ENCODE measurements at places on chromosomes 5 and 9. TPM values are rescaled to one million over a fixed set of nuclear protein-coding genes. Genes with fewer than 3 reads are reported as not detected.

RELL2 gene
- 4.4 TPM for total RNA-seq

ZNF658 gene
- total RNA-seq: 2.8 TPM

ADGRV1 gene
- not detected for total RNA-seq

MARCOL gene
- not detected for total RNA-seq

WHRN gene
- 1.3 TPM for total RNA-seq

DAB2 gene
- 109 TPM for total RNA-seq

WDR38 gene
- not detected for total RNA-seq

PRR16 gene
- 18.0 TPM for total RNA-seq

HTR1A gene
- total RNA-seq: not detected

FBXL7 gene
- total RNA-seq: 17.2 TPM

FGF1 gene
- total RNA-seq: 2.0 TPM

GBGT1 gene
- total RNA-seq: 7.4 TPM

KCNMB1 gene
- total RNA-seq: not detected

ZNF879 gene
- 6.2 TPM for total RNA-seq

BNC2 gene
- total RNA-seq: 19.5 TPM

GPR151 gene
- total RNA-seq: not detected

STKLD1 gene
- 3.4 TPM for total RNA-seq

C9 gene
- total RNA-seq: not detected

LIX1 gene
- not detected for total RNA-seq

CCDC171 gene
- 1.3 TPM for total RNA-seq

KCNIP1 gene
- total RNA-seq: 1.0 TPM

NDST1 gene
- total RNA-seq: 110 TPM

PPP2R2B gene
- total RNA-seq: not detected

PCDHGA5 gene
- 2.1 TPM for total RNA-seq

CSNK1G3 gene
- total RNA-seq: 45.0 TPM

PAPPA gene
- 27.4 TPM for total RNA-seq

SHISAL2B gene
- total RNA-seq: not detected

C8G gene
- not detected for total RNA-seq

HAVCR1 gene
- total RNA-seq: not detected

CARTPT gene
- not detected for total RNA-seq

HRH2 gene
- total RNA-seq: 1.6 TPM

HABP4 gene
- 13.0 TPM for total RNA-seq

SPATA31E1 gene
- total RNA-seq: not detected

MAMDC4 gene
- total RNA-seq: 1.8 TPM

TSSK1B gene
- total RNA-seq: not detected

EPB41L4A gene
- total RNA-seq: not detected

RNF180 gene
- total RNA-seq: 3.8 TPM

FCN2 gene
- total RNA-seq: not detected

FAXDC2 gene
- total RNA-seq: 13.7 TPM

CRB2 gene
- total RNA-seq: under 0.01 TPM

RORB gene
- total RNA-seq: 3.8 TPM

MSX2 gene
- 0.23 TPM for total RNA-seq

PROB1 gene
- 1.5 TPM for total RNA-seq

ZNF354C gene
- 4.1 TPM for total RNA-seq

ACSL6 gene
- total RNA-seq: not detected

NOXA1 gene
- 0.23 TPM for total RNA-seq

TEX48 gene
- not detected for total RNA-seq

CCDC180 gene
- total RNA-seq: 2.1 TPM

SPINK6 gene
- total RNA-seq: not detected
